Heart right ventricle (tissue), 16 donors: ENCODE measurements at places on chromosomes 3 and 15. TPM values are rescaled to one million over a fixed set of nuclear protein-coding genes. Genes with fewer than 3 reads are reported as not detected.

The CAPN7 gene
- 15.8 TPM for polyA plus RNA-seq

The PPARG gene
- polyA plus RNA-seq, result 15.1 TPM

DNA sequence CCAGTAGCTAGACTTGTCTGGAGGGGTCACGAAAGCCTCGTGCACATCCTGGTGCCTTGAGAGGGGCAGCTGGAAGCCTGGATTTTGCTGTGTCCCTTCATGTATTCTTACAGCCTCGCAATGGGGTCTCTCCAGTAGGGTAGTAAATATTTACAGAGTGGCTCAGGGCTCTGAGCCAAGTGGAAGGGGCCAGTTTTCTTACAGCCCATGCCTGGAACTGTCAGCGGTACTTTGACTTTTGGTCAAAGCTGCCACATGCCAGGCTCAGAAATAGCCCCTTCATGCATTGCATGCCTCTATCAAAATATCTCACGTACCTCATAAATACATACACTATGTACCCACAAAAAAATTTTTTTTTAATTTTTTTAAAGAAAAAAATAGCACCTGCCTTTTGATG is 119.2 kb downstream of the OSBPL10 start:
- DNase-seq, result no peak

DNA sequence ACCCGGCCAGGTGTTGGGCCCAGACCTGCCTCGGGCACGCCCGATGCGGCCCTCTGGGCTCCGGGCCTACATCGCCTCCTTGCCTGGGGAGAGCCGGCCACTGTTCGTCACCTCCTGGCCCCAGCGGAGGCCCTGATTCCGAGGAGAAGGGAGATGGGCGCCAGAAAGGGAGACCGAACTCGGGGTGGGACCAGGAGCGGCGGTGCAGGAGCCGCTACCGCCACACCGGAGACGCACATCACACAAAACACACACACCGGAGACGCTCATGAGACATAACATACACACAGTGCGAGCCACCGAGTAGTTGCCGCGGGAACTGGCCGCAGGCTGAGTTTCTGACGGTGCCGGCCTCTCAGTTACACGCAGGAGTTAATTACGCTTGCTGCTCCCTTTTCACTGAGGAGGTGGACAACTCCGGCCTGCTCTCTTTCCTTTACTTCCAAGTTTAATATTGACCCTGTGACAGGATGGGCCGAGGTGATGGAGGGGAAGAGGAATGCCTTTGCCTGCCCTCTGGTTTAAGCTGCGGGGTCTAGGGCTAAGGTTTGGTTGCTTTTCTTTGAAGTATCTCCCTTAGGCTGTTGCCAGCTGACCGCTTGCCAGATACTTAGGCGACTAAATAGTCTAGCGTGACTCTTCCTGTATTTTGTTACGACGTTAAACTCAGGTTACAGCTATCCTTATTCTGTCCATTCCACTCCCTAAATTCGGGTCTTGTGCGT is 570 bp downstream of the PCNP start:
- peak; percentile 45 for DNase-seq
